ENCODE measurements at places on chromosomes 4 and X. TPM values are rescaled to one million over a fixed set of nuclear protein-coding genes. Genes with fewer than 3 reads are reported as not detected.

Gene SMIM10L2A
- total RNA-seq, result 0.65 TPM

Gene TRO
- 0.87 TPM for total RNA-seq

Gene TSPAN7
- not detected for total RNA-seq

Gene MORF4L2
- total RNA-seq, result 133 TPM

Gene TENM3
- total RNA-seq, result not detected

Gene VCX3B
- total RNA-seq, result not detected

Gene ARAF
- 66.7 TPM for total RNA-seq

Gene SMARCA1
- total RNA-seq, result not detected

DNA sequence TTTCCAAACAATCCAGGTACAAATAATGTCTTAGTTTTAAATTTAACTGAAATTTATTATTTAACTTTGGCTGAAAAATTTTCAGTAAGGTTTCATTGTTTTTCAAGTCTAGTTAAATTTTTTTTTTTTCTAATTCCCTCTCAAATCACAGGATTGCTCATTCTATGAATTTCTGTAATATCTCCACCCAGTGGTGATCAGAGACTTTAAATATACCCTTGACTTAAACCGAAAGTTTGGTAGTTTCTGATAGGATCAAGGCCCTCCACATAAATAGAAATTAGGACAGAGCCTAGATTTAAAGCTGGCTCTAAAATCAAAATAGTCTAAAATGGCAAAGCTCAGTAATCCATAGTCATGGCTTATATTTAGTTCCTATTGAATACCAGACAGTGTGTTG is 175.4 kb downstream of the TBCK start:
- no peak for DNase-seq

DNA sequence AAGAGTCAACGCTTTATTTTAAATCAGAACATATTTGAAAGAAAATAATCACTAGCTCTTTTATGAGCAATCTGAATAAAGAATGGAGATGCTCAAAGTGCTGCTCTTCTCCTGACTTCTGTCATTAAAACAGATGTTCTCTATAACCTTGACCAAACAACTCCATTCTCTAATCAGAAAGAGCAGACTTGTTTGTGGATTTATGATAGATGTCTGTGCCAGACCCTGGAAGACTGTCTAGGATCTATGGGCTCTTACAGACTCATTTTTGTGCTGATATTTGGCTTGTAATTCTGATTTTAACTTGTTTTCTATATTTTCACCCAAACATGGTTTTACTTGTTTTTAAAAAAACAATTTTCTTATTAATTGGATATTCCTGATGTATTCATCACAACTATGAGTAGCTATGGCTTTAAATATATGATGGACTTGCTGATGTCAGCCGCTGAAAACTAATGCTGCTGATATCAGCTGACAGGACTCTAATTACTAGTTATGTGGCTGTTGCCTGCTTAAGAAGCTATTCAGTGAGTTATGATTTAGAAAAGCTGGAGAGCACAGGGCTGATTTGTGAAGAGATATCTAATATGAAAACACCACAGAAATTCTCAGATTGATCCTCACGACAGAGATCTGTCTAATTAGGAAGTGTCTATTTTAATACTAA is 31.6 kb upstream of the MAML3 start:
- DNase-seq, result no peak

DNA sequence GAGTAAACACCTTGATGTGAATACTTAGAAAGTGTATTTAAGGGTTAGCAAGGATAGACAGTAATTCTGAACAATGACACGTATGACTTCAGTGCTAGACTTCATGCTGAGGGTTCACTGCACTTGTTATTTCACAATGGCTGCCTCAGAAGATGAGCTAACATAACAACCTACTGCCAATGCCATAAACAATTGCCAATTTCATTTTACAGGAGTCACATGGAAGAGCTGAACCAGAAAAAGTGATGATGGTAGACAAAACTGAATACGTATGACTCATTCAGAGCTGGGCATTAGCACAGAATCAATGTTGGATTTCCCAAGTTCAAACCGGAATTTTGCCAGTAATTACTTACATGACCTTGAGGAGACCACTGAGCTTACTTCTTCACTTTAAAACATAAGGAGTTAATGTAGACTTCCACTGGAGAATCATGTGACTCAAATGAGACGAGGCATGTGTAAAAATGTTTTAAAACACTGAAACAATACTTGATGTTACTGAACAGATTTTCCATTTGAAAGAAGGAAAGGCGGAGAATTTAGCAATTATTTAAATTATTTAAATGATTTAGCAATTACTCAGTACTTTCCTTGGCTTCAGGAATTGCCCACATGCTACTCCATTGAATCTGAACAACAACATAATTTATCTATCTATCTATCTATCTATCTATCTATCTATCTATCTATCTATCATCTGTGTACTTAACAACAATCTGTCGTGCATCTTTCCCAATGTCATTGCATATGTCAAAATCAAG is 868.5 kb upstream of the SLIT2 start:
- DNase-seq, result no peak

DNA sequence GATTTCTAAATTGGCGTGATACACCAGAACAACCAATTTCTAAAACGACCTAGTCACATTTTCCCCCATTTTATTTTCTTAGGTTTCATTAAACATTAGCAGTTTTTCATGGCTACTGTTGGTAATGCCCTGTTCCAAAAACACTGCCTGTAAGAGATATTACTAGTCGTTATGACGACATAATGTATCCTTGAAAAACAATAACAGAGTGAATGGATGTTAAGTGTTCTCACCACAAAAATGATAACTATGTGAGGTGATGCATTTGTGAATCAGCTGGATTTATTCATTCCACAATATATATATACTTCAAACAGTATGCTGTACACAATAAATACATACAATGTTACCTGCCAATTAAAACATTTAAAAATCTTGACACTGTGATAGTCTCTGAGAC is 1147.6 kb upstream of the PCDH10 start:
- DNase-seq, result no peak

GRCh38 chr4:105350859-105351490 is 122.9 kb downstream of the PPA2 start:
- no peak for DNase-seq

DNA sequence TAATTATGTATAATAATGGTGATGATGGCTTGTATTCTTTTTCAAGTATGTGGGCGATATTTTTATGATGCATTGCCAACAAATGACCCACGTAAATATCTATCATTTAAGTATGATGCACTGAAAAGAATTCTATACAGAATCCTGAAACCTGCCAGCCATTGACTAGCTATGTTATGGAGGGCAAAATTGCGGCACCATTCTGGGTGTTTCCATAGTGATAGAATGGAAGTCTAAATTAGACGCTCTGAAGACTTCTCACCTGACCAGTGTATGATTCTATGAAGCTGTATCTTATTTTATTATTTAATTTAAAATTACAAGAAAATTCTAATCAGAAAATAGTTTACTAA is 677 bp upstream of the CENPC start:
- no peak for DNase-seq

DNA sequence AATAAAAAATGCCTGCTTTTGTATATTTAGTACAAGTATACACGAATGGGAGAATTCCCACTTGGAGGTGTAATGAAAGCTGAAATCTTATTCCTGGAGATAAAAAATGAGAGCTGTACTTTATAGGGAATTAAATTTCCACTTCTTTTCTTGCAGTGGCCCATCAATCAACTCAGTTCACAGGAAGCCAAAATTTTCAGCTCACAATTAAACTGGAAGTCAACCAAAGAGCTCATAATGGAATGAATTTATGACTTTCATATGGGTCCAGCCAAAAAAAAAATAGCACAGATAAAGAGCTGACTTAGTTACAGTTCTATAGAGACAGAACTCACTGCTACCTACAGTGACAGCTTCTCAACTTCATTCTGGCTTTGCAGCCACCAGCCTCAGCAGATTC is 115.2 kb upstream of the TBC1D9 start:
- DNase-seq, result no peak

GRCh38 chr4:14994242-14994641 is 8.0 kb upstream of the CPEB2 start:
- no peak for DNase-seq

DNA sequence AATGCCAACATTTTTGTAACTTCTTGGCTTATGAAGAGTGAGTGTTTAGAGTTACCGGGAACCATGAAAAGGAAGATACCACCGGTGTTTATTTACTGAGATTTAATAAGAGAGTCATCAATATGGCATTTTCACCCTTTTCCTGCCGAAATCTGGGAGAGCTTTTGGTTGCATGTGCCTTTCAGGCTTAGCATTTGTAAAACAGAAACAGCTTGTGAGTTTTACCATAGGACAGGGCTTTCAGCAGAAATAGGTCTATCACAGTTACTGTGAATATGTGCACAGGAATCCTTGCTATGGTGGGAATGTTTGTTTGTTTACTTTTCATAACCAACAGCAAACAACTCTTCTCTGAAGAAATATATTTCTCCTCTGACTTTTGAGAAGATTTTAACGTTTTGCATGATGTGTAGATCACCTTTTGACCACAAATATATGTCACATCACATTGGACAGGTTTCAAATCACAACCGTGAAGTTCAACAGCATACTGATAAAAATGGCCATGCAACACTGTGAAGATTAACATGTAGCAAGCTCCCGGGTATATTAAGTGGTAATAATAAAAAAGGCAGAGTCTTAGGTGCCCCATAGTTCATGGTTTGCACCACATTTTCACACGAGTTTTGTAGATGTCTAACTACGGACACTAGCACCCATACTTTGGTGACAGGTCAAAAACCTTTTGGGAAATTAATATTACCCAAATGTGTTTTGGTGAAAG is 21.3 kb downstream of the ARHGAP24 start:
- no peak for DNase-seq

DNA sequence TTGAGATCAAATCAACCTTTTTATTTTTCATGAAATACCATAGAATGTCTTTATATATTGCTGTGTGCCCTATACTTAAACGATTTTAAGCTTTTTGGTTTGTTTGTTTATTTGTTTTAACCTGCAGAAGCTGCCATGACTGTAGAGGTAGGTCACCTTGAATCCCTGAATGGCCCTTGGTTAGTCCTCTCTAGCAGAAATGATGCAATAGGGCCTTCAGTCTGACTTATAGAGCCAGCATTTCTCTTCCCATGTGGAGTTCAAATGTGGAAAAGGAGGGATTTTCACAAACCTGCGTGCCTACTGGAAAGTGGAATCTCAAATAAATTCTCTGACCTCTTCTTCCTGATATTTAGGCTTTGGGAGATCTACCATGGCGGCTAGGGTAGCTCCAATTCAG is 327.9 kb downstream of the MAPK10 start:
- DNase-seq, result no peak

GRCh38 chr4:19944806-19945205 is 306.9 kb upstream of the SLIT2 start:
- DNase-seq, result no peak

DNA sequence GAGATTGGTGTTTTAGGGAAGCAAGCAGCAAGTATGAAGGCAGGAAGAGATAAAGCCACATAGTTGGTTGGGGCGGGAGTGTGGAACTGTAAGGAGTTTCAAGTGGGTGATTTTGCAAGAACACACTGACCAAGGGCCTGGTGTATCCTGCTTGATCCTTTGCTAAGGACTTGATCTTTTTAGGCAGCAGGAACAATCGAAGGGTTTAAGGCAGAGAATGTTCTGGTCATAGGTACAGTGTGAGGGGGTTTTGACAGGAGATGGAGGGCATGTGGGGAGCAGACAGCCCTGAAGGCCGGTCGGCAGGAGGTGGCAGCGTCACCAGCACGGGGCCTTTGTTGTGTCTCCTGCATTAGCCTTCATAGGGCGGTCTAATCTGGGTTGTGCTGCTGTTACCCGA is 54.7 kb downstream of the FAM193A start:
- DNase-seq, result no peak

DNA sequence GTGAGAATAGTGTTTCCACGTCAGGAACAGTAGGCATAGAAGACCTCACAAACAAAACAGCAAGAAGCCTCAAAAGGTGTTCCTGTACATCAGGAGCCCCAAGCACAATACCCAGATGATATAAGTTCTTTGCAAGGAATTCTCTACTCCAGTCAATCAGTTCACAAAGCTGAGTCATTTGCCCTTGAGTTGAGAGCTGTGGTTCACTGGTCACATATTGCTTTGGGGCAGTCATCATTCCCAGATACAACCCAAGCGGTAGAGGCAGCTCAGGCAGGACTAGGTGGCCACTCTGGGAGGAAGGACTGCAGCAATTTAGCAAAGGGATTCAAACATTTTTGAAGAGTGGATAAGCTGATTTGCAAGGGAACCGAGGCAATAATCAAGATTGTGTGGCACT is 551.5 kb upstream of the ZFP42 start:
- DNase-seq, result no peak

DNA sequence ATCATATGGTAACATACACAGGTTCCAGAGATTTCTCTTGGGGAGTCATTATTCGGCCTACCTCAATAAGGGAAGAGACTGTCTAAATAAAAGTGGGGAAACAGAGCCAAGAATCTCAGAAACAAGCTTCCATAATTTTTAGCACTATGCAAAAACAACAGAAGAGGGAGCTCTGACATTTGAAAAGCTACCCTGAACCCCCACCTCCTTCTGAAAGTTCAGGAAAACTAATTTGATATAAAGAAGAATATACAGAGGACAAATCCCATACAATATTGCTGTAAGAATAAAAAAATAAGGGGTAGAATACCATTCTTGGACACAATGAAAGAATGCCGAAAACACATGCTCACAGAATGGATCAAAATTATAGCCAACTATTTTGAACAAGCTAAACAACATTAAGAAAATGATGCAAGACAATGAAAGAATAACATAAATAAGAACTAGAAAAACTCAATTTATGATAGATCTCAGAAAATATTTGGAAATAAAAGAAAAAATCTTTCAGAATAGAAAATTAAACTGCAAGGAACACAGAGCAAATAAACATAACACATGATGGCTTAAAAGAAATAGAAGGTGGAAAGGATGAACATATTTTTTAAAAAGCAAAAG is 14.4 kb upstream of the ZNF41 start:
- no peak for DNase-seq

DNA sequence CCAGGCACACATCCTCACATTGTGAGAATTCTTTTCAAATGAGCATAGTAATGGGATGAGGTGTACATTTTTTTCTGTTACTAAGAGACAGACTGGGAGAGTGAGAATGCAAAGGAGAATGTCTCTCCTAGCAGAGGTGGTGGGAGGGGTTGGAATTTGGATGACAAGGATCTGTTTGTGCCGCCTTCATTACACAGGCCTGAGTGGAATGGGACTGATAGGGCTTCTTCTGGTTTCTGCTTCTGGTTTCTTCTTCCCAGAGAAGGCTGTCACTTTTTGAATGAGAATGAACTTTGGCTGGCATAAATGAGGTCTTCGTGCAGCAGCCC is 55.4 kb downstream of the C4orf51 start:
- no peak for DNase-seq

GRCh38 chr4:109171070-109171469 is 131.4 kb downstream of the COL25A1 start:
- no peak for DNase-seq

DNA sequence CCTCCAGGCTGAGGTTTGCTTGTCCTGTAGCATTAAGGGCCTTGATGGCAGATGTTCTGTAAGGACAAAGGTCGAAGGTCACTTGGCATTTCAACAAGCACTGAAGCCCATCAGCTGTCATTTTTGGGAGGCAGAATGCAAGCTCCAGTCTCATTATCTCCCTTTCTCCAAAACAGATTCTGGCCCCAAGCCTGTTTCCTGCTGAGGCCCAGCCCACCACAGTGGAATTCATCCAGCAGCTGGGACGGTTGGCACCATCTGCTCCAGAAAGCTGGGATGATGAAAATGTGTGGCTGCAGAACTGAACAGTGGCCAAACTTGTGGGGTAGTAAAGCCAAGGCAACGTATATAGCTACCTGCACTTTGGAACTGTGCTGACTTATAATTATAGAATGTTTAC is 17.7 kb upstream of the PPEF2 start:
- no peak for DNase-seq

Measured in activated CD8-positive, alpha-beta T cell treated with anti-CD3 and anti-CD28 coated beads, Interleukin-2, amount 10 ng/mL, durations not matched to agents 7 days and 5 days (primary cell).